ENCODE measurements at places on chromosomes 4 and X.

- no peak overlapping the region for H3K4me3 ChIP-seq
- H3K27me3 ChIP-seq: no peaks in the 10 kb centered on the region
- H3K27ac ChIP-seq: no peak overlapping the region
Observed at GRCh38 chr4:141497627-141498026, 138.8 kb upstream of the IL15 start.

GRCh38 chrX:12327836-12328235 is 189.6 kb downstream of the FRMPD4 start:
- H3K4me3 ChIP-seq: no peak overlapping the region
- DNase-seq: no peak
- no peak overlapping the region for H3K27ac ChIP-seq
- H3K4me1 ChIP-seq: no peaks in the 10 kb centered on the region
- no peaks in the 10 kb centered on the region for H3K36me3 ChIP-seq

GRCh38 chr4:14812101-14812500 is 190.2 kb upstream of the CPEB2 start:
- H3K4me3 ChIP-seq: no peak overlapping the region
- H3K4me1 ChIP-seq: no peaks in the 10 kb centered on the region
- no peaks in the 10 kb centered on the region for H3K27me3 ChIP-seq

- DNase-seq: no peak
- no peak overlapping the region for H3K4me3 ChIP-seq
- no peak overlapping the region for H3K27ac ChIP-seq
- no peaks in the 10 kb centered on the region for H3K27me3 ChIP-seq
- no peaks in the 10 kb centered on the region for H3K4me1 ChIP-seq
- H3K36me3 ChIP-seq: no peaks in the 10 kb centered on the region
Observed at GRCh38 chr4:24856586-24856985, 56.3 kb downstream of the CCDC149 start.

DNA sequence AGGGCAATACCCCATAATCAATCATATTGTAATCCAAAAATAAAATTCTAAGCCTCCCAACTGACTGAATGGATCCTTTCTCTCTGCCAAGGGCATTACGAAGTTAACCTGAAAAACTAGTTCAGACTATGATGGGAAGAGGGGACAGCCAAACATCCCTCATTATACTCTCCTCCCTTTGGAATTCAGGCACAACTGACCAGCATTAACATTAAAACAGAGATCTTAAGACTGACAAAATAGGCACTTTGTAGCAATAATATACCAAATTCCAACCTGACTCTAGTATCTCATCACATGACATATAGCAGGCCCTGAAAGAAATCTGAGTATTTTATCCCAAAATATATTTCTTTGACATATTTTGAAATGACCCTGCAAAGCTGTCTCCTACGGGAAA is 55.0 kb upstream of the SPP1 start:
- H3K27ac ChIP-seq: no peak overlapping the region
- peaks cover 10% of the 10 kb centered on the region for H3K27me3 ChIP-seq
- H3K4me1 ChIP-seq: no peaks in the 10 kb centered on the region
- no peak overlapping the region for H3K4me3 ChIP-seq
- no peaks in the 10 kb centered on the region for H3K36me3 ChIP-seq
- DNase-seq: no peak
